Activated CD4-positive, alpha-beta T cell treated with anti-CD3 and anti-CD28 coated beads, Interleukin-10, Interleukin-2, amounts not matched to agents 100 ng/mL and 50 ng/mL, durations not matched to agents 16 hours and 8 hours (primary cell): ENCODE measurements at places on chromosomes 5 and 9.

- no peak for DNase-seq
Measured at GRCh38 chr5:77305956-77306355, 95.5 kb downstream of the PDE8B start.

DNA sequence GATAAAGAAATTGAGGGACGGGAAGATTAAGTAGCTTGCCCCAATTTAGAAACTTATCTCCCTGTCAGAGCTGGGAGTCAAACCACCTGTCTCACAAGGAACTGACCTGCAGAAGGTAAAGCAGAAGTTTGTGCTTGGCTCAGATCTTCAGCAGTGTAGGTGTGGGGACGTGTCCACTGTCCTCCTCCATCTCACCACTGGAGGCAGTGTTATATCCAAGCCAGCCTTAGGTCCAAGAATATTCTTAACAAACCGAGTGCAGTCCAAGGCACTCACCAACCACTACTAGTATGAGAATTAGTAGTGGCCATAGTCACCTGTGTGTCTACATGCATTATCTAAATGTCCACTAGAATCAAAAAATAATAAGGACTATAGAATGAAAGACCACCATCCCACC lies 86.3 kb upstream of the IRX1 start:
- DNase-seq = no peak

- DNase-seq = peak; percentile 31
Measured at GRCh38 chr5:43065387-43065947, 25.3 kb upstream of the ANXA2R start.

DNA sequence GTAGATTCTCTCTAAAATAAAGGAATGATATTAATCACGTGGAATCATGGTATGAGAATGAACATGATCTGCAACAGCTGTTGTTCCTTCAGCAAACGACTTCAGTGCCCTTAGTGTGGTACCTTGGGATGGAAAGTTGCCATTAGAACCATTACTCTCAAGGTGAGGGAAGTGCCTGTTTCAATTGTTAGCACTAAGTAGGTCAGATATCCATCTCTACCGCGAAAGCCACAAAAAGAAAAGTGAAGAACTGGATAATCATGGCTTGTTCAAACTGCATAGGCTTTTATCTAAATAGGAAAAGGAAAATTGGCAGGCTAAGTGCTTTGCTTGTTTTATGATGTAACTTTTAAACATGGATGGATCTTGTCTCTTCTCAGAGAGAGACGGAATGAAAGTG lies 380.7 kb downstream of the MRPS30 start:
- DNase-seq = no peak

- DNase-seq = no peak
Measured at GRCh38 chr5:27313549-27313948, 275.2 kb upstream of the CDH9 start.

DNA sequence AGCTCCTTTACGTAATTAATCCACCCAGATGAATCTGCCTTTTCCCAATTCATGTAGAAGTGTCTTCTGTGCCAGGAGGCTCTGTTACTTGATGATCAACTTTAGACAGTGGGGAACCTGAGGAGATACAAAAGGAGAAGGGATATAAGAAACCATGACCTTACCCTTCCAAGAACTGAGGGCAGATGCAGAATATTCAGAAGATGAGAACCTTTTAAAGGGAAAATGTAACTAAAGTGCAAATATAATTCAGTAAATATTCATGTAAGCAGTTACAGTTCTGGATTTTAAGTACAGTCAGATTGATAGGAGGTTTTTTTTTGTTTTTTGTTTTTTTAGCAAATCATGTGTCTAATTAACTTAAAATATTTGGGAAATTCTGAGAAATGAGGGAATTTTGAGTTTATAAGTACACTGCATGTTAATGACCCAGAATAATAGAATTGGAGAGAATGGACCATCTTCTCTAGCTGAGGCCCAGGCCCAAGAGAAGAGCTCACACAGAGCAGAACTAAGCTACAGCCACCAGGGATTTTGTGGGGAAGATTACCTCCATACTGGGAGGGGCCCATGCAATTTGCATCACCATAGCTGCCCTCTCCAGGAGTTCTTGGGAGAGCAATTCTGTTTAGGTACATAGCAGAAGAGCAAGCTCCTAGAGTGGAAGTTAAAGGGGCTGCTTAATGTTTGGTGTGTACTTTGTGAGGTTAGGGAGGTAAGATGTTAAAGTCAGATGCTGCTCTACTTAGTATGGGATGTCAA lies 61.5 kb downstream of the SV2C start:
- DNase-seq = no peak

- no peak for DNase-seq
Measured at GRCh38 chr9:135622415-135623020, 16.8 kb downstream of the GLT6D1 start.

DNA sequence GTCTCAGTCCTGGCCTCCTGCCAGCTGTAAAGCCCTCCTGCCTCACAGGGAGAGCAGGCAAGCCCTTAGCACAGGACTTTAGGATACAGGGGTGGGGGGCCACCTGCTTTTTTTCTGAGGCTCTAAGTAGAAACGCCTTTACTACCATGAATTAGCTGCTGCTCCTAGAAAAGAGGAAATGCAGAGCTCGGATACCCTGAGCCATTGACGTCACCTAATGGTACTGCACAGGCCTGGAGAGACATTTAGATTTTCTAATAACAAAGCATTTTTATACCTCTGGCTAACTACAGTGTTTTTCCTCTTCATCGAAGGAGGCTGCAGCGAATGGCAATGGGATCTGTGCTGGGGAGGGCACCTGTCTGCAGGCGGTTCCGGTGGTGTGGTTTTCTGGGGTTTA lies 137.0 kb downstream of the WDR41 start:
- no peak for DNase-seq

DNA sequence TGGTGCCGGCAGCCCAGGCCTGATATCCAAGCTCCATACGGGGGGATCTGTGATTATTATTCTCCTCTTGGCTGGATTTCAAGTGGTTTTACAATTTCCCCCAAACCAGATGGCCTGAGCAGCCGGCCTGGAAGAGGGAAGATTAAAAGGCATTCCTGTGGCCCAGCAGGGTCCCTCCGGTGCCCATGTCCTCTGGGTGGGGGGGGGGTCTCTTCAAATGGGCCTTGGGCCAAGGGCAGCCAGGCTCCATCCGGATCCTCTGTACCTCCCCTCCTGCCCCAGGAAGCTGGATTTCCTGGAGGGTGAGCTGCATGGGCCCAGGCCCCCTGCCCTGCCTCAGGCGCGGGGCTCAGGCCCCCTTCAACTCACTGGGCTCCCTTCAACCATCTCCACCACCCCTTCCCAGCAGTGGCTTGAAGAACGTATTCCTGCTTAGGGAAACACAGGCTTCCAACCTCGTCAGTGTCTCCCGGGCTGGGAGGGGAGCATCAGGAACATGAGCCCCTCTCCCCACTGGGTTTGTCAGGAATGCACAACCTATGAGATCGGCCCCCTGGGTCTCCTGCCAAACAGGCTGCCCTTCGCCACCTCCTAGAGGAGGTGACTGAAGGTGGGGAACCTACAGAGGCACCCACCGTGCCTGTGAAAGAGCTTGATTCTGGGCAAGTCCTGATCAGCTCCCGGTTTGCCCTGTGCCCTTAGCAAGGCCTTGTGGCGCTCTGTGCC lies 62.9 kb upstream of the ORM1 start:
- DNase-seq = no peak

DNA sequence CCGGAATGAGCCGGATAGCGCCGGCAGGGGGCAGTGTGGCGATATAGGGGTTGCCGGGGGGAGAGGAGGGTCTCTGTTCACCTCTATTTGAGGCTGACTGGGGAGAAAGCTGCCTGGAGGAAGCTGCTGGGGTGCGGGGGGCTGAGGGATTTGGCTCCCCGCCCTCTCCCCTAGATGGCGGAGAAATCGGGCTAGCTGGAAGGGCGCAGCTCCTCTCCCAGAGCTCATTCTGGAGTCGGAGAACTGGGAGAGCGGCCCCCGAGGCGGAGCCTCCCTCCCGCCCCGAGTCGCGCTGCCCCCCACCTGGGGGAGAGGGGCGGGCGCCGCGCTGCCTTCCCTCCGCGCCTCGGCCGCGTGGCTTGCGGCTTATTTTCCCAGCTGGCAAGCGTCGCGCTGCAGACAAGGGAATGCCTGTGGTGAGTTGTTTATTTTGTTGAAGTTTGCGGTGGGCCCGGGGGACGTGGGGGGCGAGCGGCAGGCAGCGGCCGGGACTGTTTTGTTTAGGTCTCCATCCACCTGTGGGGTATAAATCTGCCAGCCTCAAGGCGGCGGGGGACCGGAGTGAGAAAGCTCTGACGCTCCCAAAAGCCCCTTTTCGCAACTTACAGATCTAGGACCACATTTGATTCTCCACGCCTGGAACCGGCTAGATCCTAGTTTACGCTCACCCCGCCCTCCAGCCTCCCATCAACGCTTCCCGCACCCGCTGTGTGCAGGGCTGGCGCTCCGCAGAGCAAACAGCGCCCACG lies 4.1 kb upstream of the RGMB start:
- peak; percentile 41 for DNase-seq
